ENCODE measurements at places on chromosomes 3 and 15.
A peak's percentile ranks its signal among the peaks of the same experiment; 100 is the strongest.

GRCh38 chr3:458653-459310 is 262.2 kb downstream of the CHL1 start:
- DNase-seq, result no peak

GRCh38 chr3:128493570-128494366 is 767 bp upstream of the GATA2 start:
- DNase-seq, result no peak

DNA sequence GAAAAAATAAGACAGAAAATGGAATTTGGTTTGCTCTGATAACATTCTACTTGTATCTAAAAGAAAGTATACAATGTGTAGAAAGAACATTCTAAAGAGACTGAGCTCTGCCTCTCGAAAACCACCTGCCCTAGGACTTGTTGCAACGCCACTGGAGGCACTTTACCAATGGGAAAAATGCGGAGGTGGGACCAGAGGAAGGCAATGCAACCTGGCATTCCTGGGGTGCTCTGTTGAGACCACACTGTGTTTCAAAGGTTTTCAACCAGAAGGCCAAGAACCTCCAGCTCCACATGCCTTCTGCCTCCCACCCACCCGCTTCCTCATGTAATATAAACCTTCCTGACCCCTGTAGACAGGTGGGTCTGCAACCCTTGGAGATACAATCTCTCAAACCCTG is 4.5 kb downstream of the PROK2 start:
- no peak for DNase-seq

DNA sequence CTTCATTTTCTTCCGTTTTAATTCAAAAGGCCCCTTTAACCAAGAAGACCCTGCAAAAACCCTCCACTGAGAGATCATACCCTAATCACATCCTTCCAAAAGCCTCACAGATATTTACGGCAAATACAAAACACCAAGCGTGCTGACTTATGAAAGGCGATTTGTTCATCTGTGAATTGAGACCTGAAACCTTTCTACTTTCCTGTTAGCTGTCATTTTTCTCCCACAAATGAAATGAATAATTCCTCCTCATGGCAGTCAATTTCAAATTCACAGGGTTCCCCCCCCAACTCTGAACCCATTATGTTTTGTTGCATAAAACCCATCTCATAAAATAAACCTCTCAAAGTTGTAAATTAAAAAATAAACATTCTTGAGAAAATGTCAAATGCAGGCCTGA is 149.6 kb downstream of the PDZRN3 start:
- no peak for DNase-seq

- no peak for DNase-seq
Observed at GRCh38 chr3:192564611-192565010, 162.7 kb downstream of the FGF12 start.

- peak; percentile 16 for DNase-seq
Observed at GRCh38 chr3:134374105-134374790, at the start of gene AMOTL2. TSS of gene AMOTL2 (minus strand) at chr3:134374447. CDS start at chr3:134371433, 3,014 bp downstream.

DNA sequence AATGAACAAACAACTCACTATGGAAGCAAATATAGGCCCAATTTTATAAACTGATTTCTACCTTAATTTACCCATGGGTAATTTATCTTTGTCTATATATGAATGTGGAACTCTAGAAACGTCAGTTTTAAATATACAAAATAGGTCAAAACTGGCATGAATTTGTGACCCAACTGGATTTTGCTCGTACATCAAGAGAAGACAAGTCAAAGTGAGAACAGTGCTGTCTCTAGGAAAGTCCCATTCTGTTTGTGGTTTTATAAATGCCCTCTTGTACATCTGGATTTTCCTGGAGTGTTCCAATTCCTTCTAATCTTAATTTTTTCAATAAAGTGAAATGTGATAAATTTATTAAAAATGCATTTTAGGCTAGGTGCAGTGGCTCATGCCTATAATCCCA is 50.2 kb upstream of the ABHD10 start:
- DNase-seq, result no peak

GRCh38 chr3:10248984-10249748 is 907 bp downstream of the TATDN2 start:
- peak; percentile 47 for DNase-seq
